AG04450 (cell line): ENCODE measurements at places on chromosomes 16 and 17.

DNA sequence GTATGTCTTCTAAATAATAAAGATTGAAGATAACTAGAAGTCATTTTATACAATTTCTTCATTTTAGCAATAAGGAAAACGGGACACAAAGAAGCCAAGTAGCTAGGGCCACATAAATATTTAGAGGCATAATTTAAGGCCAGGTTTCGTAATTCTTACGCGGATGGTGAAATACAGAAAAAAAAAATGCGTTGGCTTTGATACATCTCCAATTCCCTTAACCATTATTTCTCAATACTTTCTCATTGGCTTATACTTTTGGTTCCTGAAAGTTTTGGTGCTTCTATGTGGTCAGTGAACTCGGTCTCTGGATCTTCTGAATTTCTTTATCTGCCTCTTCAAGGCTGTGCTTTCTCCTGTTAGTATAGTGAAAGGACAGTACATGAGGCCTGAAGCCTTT lies 888.1 kb downstream of the KCNJ2 start:
- DNase-seq, result no peak

- DNase-seq, result no peak
Measured at GRCh38 chr16:31416371-31416770, 11.8 kb downstream of the COX6A2 start.

DNA sequence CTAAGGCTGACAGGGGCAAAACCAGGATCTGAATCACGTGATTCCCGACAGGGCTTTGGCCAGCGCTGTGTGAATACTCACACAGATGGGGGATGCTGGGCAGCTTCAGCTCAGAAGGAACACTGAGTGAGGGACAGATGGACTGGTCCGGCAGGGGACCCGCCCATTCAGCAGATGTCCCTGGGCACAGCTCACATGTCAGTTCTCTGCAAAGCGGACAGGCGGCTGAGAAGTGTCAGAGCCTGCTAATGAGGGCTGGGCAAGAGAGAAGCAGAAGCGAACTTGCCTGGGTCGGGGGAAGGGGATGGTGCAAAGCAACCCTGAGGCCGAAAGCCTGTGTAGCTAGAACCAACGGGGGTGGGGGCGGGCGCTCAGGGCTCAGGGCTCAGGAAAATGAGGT lies 11.9 kb upstream of the GLIS2 start:
- DNase-seq, result no peak

GRCh38 chr16:58119509-58119845 lies 9.7 kb downstream of the CFAP20 start:
- no peak for DNase-seq

GRCh38 chr16:89722392-89723278 lies 1.3 kb downstream of the ZNF276 start:
- no peak for DNase-seq
